ENCODE measurements at places on chromosomes 7 and 10.

DNA sequence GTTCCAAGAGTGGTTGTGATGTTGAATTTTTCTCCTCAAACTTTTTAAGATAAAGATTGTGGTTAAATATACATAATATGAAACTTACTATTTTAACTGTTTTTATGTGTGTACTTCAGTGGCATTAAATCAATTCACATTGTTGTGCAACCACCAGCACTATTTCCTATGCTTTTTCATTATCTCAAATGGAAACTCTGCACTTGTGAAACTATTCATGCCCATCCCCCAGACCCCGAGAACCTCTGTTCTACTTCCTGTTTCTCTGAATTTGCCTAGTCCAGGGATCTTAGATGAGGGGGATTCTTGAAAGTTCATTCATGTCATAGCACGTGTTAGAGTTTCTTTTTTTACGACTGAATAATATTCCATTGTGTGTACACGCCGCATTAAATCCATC, 67.0 kb downstream of the WDR37 start:
- DNase-seq, result no peak

GRCh38 chr10:104077247-104077646, 8.4 kb downstream of the COL17A1 start:
- no peak for DNase-seq

GRCh38 chr7:65609131-65609530, 235.5 kb downstream of the ZNF92 start:
- DNase-seq, result no peak

DNA sequence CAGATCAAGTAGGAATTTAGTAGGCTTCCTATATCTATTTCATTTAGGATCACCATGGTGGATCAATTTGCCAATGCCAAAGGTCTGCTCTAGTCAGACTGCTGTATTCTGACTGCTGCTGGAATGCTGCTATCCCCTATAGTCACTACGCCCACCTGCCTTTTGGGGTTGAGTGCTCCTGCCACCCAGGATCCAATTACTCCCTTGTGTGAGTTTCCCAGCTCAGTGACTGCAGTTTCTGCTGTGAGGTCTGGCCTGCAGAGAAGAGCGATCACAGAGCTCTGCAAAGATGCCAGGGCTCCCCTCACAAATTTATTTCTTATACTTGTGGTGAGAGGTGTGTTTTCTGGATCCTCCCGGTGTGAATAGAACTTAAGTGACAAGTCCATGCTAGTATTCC, 88.1 kb upstream of the FOXI2 start:
- no peak for DNase-seq

GRCh38 chr10:90777621-90778020, 80.2 kb downstream of the HTR7 start:
- no peak for DNase-seq

DNA sequence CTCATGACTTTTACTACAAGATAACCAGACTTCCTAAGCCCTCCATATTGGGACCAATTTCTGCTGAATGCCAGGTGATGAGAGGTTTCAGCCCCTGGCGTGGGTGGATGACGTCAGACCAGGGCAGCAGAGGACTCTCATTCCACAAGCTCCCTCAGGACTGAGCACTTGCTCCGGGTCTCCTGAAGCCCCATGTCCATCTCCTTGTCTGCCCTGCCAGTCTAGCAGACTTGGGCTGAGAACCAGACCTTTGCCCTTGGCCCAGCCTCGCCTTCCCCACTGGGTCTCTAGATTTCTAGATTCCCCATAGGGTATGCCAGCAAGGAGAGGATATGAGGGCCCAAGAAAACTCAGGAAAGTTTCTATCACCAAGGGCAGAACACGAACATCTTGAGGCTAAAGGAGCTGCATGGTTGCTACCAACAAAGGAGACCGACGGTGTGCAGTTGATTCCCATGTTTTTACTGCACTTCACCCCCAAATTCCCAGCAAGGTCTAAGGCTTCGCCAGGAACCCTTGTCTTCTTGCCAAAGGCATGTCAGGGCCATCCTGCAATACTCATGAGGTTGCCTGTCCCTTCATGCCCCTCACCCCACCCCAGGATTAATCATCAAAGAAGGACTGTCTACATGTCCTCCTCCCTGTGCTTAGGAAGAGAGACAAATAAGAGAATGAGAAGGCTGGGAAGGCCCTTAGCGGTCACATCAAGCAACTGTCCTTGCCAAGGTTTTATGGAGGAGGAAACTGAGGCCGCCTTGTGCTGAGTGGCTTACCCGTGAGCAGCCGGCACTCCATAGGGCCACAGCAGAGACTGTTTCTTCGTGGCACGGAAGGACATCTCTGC, 96.5 kb upstream of the MACROH2A2 start:
- DNase-seq, result no peak

DNA sequence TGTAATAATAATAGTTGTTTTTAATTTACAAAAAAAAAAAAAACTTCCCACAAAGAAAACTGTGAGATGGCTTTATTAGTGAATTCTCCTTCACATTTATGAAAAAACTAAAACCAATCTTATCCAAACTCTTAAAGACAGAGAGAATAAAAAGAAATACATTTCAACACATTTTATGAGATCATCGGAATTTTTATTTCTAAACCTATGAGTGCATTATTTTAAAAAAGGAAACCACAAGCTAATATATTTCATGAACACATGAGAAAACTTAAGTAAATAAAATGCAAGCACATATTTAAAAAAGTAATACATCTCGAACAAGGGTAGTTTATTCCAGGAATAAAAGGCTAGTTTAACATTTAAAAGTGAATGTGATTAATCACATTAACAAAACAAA, 31.5 kb downstream of the C7orf25 start:
- no peak for DNase-seq

DNA sequence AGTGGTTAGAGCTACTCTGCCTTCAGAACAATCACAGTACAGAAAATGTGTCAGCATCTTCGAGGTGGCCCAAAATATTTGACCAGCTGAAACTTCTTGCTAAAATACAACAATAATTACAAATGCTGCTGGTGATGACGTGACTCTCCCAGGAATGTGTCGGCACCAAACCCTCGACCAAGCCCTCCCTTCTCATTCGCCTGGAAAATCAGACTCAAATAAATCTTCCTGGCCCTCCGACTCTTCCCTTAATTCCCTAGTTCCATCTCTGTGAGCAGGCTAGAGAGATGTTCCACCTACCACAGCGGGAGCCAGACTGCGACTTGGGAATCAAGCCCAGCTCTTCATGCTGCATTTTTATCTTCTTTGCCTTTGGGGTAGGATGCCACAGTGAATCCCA, 4.1 kb downstream of the PRSS2 start:
- no peak for DNase-seq

DNA sequence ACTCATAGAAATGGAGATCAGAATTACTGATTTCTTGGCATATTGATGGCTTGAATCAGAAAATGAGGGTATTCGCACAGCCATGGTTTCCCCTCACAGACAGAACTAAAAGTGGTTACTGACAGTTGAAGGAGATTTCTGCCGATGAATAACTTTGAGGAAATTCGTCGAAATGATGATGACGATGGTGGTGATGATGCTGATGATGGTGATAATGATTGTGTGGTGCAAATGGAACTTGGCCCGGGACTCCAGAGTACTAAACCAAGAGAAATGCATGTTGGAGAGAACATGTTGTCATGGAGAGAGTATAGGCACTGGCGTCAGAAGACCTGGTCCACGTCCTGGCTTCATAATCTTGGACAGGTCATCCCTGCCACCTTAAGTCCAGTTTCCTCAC, 163.2 kb downstream of the EVX1 start:
- DNase-seq, result no peak

- no peak for DNase-seq
Observed at GRCh38 chr10:55629793-55630490, 731.1 kb downstream of the ZWINT start.

DNA sequence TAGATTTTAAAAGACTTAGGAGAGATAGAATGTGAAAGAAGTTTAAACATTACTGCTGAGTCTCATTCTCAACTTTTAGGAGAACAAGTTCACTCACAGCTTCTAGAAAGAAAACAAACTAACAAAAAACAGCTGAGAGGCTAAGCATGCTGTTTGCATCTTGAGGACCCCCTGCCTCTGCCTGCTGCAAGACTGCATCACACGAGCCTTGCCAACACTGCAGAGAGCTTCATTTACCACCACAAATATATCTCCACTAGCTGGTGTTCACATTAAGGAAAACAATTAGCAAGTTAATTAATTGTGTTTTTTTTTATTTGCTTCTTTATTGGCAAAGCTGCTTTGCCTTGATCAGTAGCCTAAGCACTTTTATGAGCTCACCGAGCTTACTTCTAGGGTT, 336.6 kb upstream of the KIAA1217 start:
- no peak for DNase-seq

DNA sequence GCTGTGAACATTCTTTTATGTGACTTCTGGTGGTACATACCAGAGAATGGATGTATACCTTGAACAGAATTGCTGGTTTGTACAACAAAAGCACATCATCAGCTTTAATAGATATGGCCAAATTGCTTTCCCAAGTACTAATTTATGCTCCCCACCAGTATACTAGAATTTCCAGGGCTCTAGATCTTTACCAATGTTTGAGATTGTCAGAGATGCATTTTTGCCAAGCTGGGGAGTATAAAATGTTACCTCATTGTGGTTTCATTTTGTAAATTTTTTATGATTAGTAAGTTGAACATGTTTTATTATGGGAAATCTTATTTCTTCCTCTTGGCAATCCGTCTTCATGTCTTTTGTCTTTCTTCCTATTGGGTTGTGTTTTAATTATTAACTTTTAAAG, 179.9 kb upstream of the TMEM106B start:
- DNase-seq, result no peak

- DNase-seq, result no peak
Observed at GRCh38 chr10:129055986-129056385, 411.1 kb upstream of the MGMT start.
